ENCODE measurements at places on chromosomes 13 and 19. TPM values are rescaled to one million over a fixed set of nuclear protein-coding genes. Genes with fewer than 3 reads are reported as not detected.

The BRCA2 gene
- total RNA-seq: 36.4 TPM

The KLF1 gene
- not detected for total RNA-seq

GRCh38 chr19:13169769-13170168 lies 19.6 kb downstream of the IER2 start:
- no peak for DNase-seq

DNA sequence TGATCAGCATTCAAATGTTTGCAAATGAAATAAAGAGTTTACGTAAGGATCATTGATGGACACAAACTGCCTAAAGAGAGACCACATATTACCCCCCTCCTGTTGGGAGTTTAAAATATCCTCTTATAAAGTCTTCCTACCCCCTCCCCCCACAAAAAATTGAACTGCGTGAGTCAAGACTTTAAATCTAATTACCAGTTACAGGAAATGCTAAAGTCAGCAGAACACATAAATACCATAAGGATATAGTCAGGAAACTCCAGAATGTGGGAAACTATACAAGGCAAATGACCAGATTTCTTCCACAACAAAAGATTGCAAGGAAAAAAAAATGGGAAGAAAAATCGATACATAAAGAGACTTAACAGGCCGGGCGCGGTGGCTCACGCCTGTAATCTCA lies 44.4 kb upstream of the FARP1 start:
- DNase-seq: no peak

DNA sequence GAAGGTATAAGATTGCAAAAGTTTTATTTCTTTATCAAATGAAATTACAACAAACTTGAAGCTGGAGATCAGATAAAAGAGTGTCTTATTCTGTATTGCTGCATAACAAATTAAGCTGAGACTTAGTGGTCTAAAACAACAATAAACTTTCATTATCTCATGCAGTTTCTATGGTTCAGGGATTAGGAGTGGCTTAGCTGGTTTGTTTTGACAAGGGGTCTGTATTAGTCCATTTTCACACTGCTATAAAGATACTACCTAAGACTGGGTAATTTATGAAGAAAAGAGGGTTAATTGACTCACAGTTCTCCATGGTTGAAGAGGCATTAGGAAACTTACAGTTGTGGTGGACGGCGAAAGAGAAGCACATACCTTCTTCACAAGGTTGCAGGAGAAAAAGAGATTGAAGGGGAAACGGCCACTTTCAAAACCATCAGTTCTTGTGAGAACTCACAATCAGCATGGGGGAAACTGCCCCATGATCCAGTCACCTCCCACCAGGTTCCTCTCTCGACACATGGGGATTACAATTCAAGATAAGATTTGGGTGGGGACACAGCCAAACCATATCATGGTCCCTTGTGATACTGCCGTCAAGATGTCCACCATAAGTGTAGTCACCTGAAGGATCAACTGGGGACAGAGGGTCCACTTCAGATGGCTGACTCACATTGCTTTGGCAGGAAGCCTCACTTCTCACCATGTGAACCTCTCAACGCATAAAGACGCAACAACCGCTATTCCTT lies 97.8 kb downstream of the RNF17 start:
- DNase-seq: no peak

DNA sequence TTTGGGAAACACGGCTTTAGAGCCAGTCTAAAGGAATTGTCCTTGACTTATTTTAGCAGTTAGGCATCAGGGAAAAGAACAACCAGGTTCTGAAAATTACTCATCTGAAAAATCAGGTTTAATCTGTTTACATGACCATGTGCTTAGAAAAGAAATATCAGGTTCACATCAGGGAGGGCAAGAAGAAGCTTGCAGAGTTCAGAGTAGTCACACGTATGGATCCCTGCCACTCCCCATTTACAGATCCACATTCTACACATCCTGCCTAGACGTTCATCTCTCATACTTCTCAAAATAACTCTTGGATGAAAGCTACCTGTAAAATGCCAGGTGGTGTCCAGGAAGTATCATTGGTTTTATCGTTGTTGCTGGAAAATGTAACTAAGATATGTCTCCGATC lies 14.0 kb upstream of the PHF11 start:
- DNase-seq: no peak

GRCh38 chr19:40278361-40279035 lies 6.6 kb downstream of the AKT2 start:
- no peak for DNase-seq

DNA sequence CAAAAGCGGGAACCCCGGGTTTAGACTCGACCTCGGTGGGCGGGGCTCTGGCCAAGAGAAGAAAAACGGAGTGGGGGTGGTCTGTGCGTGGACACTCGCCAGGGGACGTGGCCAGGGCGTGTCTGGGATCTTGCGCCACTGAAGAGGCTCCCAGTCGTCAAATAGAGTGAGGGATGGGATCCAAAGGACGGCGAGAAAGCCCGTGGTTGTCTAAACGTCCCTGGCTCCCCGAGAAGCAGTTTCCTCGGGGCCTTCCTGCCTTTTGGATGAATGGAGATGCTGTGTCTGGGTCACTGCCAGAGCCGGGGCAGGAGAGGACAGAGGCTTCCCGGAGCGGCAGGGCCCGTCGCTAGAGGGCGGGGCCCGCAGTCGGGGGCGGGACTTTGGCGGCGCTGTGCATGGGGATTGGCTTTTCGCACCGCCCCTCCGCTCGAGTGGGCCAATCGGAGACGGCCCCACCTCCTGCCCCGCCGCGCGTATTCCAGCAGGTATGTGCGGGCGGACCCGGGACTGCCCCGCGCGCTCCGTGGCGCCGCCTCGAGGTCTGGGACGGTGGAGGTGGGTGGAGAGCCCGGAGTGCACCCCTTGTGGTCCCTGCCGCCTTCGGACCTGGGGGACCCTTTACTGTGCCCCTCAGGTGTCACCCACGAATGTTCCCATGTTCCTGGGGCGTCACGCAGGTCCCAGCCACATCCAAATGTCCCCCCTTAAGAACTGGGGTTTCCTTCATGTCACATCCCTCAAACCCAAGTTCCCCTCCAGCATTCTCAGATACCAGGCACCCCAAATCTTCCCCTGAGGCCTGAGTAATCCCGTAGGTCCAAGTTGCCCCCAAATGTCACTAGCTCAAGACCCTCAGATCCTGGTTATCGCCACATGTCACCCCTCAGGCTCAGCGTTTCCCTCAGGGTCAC lies 38.3 kb downstream of the ZSWIM4 start:
- DNase-seq: peak; percentile 93

DNA sequence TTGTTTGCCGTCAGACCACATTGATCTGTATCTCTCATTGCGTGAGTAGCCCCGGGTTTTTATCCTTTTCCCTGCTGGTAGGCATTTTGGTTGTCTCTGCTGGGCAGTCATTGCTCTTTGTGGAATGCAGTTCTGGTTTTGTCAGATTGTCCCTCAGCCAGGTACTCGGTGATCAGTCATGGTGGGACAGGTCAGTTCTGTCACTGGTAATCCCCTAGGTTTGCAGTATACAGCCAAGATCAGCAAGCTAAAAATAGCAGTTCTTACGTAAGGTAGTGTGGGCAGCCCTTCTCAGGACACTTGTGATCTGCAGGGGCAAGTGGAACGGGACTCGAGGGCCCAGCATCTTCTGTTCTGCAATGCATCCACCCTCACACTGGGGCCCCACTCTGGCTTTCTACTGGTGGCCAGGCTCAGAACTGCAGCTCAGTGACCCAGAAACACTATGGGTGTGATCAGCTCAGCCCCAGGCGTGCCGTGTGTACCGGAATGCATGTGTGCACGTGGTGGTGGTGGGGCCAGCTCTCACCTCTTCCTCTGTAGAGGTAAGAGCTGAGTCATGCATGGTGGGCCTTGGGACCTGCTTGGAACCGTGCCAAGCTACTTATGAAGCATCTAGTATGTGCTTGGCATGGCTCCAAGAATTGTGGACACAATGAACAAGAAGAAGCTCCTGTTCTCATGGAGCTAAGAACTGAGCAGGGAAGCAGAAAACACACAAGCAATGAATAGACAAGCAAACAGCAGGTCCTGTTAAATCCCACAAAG lies 6.3 kb downstream of the PLEKHF1 start:
- DNase-seq: peak; percentile 34

DNA sequence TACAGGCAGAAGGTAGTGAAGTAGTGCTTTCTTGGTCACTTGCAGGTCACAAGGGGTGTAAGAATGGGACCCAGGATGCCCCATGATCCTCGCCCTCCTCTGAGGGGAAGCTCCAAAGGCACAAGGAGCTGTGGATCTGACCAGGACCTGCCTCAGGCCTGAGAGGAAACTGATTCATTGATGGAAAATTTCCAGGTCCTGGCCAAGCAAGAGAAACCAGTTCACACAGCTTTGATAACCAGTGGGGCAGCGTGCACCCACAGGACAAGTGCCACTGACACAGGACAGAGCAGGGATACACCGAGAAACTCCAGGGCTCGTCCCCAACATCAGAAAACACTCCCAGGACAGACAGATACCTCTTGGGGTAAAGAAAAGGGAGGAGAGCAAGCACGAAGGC lies 177.1 kb downstream of the RBM26 start:
- no peak for DNase-seq

DNA sequence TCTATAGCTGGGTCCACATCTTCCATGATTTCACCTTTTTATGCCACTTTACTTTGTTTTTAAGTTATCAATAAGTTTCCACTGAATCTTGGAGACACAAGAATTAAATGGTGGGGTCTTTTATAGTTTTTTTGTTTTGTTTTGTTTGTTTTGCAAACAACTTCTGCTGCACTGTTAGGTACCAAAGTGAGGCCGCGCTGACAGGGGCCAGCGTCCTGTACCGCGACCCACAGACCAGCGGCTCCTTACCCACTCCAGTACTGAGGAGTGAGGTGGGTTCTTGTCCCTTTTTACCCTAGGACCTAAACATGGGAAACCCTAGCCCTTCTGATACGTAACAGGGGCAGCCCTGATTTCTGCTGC lies 75.8 kb upstream of the MCF2L start:
- no peak for DNase-seq

DNA sequence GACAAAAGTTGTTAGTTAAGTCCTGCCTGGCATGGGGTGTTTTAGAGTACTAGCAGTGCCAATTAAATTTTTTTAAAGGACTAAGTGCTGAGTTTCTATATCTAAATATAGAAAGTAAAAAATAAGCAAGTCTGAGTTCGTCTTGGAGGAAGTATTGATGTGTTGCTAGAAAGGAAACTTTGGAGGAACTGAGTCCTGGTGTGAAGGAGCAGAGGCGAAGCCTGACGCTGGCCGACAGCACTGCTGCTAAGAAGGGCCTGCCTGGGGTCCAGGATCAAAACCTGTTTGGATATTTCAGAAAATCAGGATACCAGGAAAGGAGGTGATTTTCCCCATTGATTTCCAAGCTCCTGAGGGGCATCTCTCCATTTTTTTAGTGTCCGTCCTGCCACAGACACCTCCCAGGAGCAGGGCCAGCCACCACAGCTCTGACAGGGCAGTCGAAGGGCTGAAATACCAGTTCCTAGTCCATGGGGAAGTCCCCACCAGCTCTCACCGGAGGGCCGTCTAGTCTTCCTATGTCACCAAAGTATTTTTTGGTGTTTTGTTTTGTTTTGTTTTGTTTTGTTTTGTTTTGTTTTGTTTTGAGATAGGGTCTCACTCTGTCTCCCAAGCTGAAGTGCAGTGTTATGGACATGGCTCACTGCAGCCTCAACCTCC lies 38.2 kb upstream of the NPAS1 start:
- DNase-seq: no peak

All from OCI-LY7 (cell line).